ENCODE measurements at places on chromosomes 1 and 21.
A peak's percentile ranks its signal among the peaks of the same experiment; 100 is the strongest.

- no peak overlapping the region for H3K4me3 ChIP-seq
- H3K27ac ChIP-seq, result no peak overlapping the region
- H3K27me3 ChIP-seq, result no peaks in the 10 kb centered on the region
Measured at GRCh38 chr1:111725192-111725591, 14.0 kb downstream of the INKA2 start.

DNA sequence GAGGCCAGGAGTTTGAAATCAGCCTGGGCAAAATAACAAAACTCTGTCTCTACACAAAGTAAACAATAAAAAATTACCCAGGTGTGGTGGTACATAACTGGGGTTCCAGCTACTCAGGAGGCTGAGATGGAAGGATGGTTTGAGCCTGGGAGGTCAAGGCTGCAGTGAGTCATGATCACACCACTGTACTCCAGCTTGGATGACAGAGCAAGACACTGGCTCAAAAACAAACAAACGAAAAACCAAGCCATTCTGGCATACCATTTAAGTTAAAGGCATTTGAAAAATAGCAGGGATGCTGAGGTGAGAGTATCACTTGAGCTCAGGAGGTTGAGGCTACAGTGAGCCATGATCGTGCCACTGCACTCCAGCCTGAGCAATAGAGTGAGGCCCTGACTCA is 5.3 kb upstream of the ALDH9A1 start:
- DNase-seq, result no peak
- no peak overlapping the region for H3K4me3 ChIP-seq
- no peaks in the 10 kb centered on the region for H3K27me3 ChIP-seq
- no peak overlapping the region for H3K27ac ChIP-seq
- peaks cover 7% of the 10 kb centered on the region for H3K4me1 ChIP-seq
- H3K36me3 ChIP-seq, result no peaks in the 10 kb centered on the region

DNA sequence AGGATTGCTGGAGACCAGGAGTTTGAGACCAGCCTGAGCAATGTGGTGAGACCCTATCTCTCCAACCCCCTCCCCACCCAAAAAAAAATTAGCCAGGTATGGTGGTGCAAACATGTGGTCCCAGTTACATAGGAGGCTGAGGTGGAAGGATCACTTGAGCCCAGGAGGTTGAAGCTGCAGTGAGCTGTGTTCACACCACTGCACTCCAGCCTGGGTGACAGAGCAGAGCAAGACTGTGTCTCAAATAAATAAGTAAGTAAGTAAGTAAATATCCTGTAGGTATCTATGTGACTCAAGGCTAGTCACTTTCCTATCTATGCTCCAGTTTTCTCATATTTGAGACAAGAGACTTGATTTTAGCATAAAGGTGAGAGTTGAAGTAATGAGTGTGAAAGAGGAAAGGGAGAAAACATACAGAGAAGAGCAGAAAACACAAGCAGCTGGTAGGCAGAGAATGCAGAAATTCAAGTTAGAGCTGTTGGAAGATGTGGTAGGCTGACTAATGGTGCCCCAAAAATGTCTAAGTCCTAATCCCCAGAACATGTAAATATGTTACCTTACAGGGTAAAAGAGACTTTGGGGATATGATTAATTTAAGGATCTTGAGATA is 7.5 kb downstream of the PPP1R12B start:
- H3K4me1 ChIP-seq, result no peaks in the 10 kb centered on the region
- DNase-seq, result no peak
- H3K36me3 ChIP-seq, result no peaks in the 10 kb centered on the region
- H3K27me3 ChIP-seq, result no peaks in the 10 kb centered on the region
- H3K27ac ChIP-seq, result no peak overlapping the region

- peaks cover 3% of the 10 kb centered on the region for H3K4me1 ChIP-seq
- H3K36me3 ChIP-seq, result peaks cover 24% of the 10 kb centered on the region
- no peaks in the 10 kb centered on the region for H3K27me3 ChIP-seq
- no peak overlapping the region for H3K27ac ChIP-seq
- peak; percentile 84 for DNase-seq
Measured at GRCh38 chr1:43836267-43836951, 97.2 kb upstream of the ARTN start.

DNA sequence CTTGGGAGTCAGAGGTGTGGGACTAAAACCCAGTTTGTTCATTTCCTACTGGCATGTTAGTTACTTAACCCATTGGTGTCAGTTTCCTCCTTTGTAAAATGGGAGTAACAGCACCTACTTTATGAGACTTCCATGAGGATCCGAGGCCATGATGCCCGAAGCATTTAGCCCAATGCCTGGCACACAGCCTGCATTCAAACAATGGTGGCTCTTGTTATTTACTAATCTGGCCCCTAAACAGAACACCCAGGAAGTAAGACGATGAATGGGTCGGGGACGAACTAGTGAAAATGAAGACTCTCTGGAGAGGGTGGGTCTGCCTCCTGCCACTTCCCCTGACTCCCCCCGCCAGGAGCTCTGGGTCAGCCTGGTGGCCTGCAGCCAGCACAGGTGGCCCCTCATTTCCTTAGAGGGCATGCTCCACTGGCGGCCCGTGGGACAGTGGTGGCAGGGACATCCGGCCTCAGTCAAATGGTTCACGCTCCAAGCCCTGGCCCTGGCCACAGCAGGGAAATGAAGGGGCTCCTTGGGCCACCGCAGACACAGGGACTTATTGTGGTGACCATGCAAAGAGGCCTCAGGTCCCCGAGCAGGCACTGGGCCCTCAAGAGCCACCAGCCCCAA is 9.5 kb upstream of the TAS1R2 start:
- H3K36me3 ChIP-seq, result no peaks in the 10 kb centered on the region
- no peak overlapping the region for H3K4me3 ChIP-seq
- no peak for DNase-seq
- no peaks in the 10 kb centered on the region for H3K27me3 ChIP-seq

GRCh38 chr1:75396745-75397144 is 214.2 kb downstream of the SLC44A5 start:
- no peak for DNase-seq
- H3K4me1 ChIP-seq, result no peaks in the 10 kb centered on the region
- no peaks in the 10 kb centered on the region for H3K36me3 ChIP-seq
- H3K4me3 ChIP-seq, result no peak overlapping the region

GRCh38 chr1:38095454-38095931 is 48.9 kb upstream of the POU3F1 start:
- H3K4me1 ChIP-seq, result no peaks in the 10 kb centered on the region
- H3K27me3 ChIP-seq, result no peaks in the 10 kb centered on the region
- H3K27ac ChIP-seq, result no peak overlapping the region
- no peaks in the 10 kb centered on the region for H3K36me3 ChIP-seq
- no peak overlapping the region for H3K4me3 ChIP-seq
- DNase-seq, result no peak

DNA sequence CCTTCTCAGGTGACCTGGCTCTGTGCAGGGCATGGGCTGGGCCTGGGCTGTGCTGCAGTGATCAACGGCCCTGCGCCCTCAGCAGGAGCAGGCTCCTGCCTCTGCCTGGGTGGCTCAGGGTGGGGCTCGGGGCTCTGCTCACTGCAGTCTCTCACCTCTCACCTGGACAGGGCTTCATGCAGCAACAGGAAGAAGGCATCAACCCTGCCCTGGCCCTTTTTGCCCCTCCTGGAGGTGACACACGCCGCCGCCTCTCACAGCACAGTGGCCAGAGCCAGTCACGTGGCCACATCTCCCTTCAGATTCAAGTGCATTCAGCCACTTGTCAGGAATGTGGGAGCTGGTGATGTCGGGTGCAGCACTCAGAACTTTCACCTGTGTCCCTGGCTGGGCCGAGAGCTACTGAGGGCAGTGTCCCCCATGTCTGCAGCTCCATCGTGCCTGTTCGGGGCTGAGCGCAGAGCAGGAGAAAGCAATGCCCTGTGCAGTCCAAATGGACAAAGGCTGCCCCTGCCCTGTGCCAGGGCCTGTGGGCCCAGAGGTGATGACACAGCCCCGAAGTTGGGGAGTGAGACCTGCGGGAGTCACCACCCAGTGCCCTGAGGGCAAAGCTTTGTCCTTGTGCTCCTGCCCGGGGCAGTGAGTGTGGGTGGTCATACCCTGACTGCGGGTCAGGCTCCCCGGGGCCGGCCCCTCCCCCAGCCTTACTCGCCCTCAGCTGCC is 314.0 kb downstream of the PTPRU start:
- no peak overlapping the region for H3K4me3 ChIP-seq
- DNase-seq, result no peak
- no peaks in the 10 kb centered on the region for H3K27me3 ChIP-seq
- H3K36me3 ChIP-seq, result no peaks in the 10 kb centered on the region
- H3K27ac ChIP-seq, result no peak overlapping the region

- peaks cover 99% of the 10 kb centered on the region for H3K4me1 ChIP-seq
- DNase-seq, result peak; percentile 84
- H3K36me3 ChIP-seq, result no peaks in the 10 kb centered on the region
- H3K27ac ChIP-seq, result peak overlapping the region; percentile 86
- no peaks in the 10 kb centered on the region for H3K27me3 ChIP-seq
- peak overlapping the region; percentile 58 for H3K4me3 ChIP-seq
Measured at GRCh38 chr1:26287033-26287711, 7.3 kb downstream of the SH3BGRL3 start.

DNA sequence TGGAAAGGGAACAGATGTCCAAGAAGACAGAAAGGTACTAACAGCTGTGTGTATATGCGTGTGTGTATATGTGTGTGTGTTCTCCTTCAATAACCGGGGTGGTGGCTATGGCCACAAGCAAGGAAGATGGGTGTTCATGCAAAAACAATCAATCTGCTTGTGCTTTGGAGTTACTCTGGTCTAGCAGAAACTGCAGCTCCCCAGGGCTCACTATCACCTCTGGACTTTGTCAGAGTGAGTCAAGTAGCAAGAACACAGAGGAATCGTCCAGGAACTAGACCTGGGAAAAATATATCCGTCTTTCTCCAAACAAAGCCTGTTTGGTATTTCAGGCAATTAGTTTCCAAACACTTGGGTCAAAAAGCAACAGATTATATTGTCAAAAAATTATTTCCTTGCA is 68.6 kb downstream of the GNG12 start:
- DNase-seq, result no peak
- no peaks in the 10 kb centered on the region for H3K27me3 ChIP-seq
- no peak overlapping the region for H3K4me3 ChIP-seq

GRCh38 chr1:170929835-170930554 is 5.3 kb upstream of the MROH9 start:
- H3K4me3 ChIP-seq, result no peak overlapping the region
- H3K27me3 ChIP-seq, result no peaks in the 10 kb centered on the region
- H3K36me3 ChIP-seq, result no peaks in the 10 kb centered on the region

GRCh38 chr1:31707711-31708110 is 3.9 kb upstream of the COL16A1 start:
- peaks cover 12% of the 10 kb centered on the region for H3K27me3 ChIP-seq
- no peak overlapping the region for H3K27ac ChIP-seq
- H3K4me3 ChIP-seq, result no peak overlapping the region

- no peaks in the 10 kb centered on the region for H3K27me3 ChIP-seq
- no peaks in the 10 kb centered on the region for H3K36me3 ChIP-seq
- DNase-seq, result no peak
- no peak overlapping the region for H3K4me3 ChIP-seq
- H3K27ac ChIP-seq, result no peak overlapping the region
Measured at GRCh38 chr1:34324879-34325440, 148.3 kb downstream of the C1orf94 start.

DNA sequence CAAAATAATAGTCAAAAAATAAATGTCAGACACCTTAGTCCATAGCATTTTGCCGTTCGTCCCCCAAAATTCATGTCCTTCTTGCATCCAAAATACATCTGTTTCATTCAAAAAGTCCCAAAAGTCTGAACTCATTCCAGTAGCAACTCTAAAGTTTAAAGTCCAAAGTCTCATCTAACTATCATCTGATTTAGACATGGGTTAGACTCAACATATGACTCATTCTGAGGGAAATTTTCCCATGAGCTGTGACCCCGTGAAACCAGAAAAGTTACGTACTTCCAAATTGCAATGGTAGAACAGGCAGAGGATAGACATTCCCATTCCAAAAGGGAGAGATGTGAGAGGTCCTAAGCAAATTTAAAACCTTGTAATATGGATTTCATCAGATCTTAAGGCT is 48.6 kb upstream of the CACHD1 start:
- H3K4me1 ChIP-seq, result no peaks in the 10 kb centered on the region
- no peak for DNase-seq
- no peak overlapping the region for H3K27ac ChIP-seq
- H3K36me3 ChIP-seq, result no peaks in the 10 kb centered on the region
- no peaks in the 10 kb centered on the region for H3K27me3 ChIP-seq

GRCh38 chr1:89573410-89573809 is 48.8 kb downstream of the LRRC8B start:
- DNase-seq, result no peak
- no peaks in the 10 kb centered on the region for H3K27me3 ChIP-seq
- H3K4me3 ChIP-seq, result no peak overlapping the region
- H3K4me1 ChIP-seq, result no peaks in the 10 kb centered on the region
- H3K36me3 ChIP-seq, result no peaks in the 10 kb centered on the region

GRCh38 chr1:194300340-194300739 is 1113.9 kb upstream of the B3GALT2 start:
- no peaks in the 10 kb centered on the region for H3K4me1 ChIP-seq
- no peaks in the 10 kb centered on the region for H3K27me3 ChIP-seq
- H3K36me3 ChIP-seq, result no peaks in the 10 kb centered on the region

Measured in naive thymus-derived CD4-positive, alpha-beta T cell (primary cell).